ENCODE measurements at places on chromosomes 2 and 18.

DNA sequence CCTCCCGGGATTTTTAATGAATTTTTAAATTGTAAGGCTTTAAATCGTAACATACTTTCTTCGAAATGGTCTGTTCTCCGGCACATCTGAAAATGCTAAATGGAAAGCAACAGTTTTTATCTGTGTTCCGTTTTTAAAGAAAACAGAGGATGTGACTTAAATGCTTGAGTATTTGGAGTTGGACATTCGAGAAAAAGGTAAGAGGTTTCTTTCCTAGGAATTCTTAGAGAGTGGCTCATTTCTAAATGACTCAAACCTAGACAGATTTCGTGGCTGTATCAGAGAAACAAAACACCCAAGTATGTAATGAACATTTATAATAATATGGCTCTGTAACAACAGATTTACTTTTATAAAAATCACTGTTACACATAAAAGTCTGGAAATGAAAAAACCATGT lies 177.6 kb upstream of the CCDC68 start:
- H3K36me3 ChIP-seq: no peaks in the 10 kb centered on the region
- no peak overlapping the region for H3K27ac ChIP-seq
- H3K27me3 ChIP-seq: no peaks in the 10 kb centered on the region
- no peak overlapping the region for H3K4me3 ChIP-seq
- peaks cover 11% of the 10 kb centered on the region for H3K4me1 ChIP-seq

DNA sequence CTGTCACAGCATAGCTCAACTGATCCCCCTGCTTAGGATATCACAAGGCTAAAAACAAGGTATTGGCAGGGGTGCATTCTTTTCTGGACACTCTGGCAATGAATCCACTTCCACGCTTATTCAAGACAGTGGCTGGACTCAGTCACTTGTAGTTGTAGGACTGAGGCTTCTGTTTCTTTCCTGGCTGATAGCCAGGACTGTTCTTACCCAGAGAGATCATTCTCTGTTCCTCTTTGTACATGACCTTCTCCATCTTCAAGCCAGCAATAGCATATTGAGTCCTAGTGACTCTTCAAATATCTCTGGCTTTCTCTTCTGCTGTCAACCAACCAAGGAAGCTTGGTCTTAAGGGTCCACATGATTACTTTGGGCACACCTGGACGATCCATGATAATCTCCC lies 241.3 kb downstream of the RBM43 start:
- H3K36me3 ChIP-seq: no peaks in the 10 kb centered on the region
- H3K4me3 ChIP-seq: no peak overlapping the region
- peaks cover 5% of the 10 kb centered on the region for H3K27me3 ChIP-seq
- no peak for DNase-seq
- no peaks in the 10 kb centered on the region for H3K4me1 ChIP-seq

DNA sequence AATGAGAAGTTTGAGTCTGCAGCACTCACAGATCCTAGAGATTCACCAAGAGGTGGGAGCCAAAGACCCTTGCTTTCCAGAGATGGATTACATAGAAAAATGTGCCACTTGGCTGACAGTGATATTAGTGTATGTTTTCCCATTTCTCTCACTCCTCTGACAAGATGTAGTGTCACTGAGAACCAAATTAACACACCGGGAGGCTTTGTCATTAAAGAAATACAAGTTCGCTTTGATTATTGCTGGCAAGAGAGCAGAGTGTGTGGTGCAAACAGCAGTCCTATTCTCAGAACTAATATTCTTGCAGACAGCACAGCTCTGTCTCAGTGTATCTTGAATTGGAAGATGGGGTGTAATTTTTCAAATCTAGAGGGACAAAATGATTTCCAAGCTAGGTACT lies 171.6 kb upstream of the SETBP1 start:
- no peak overlapping the region for H3K4me3 ChIP-seq
- H3K4me1 ChIP-seq: peaks cover 11% of the 10 kb centered on the region
- no peak overlapping the region for H3K27ac ChIP-seq
- no peaks in the 10 kb centered on the region for H3K36me3 ChIP-seq

- peak; percentile 48 for DNase-seq
- H3K4me3 ChIP-seq: no peak overlapping the region
- H3K27me3 ChIP-seq: no peaks in the 10 kb centered on the region
- peaks cover 16% of the 10 kb centered on the region for H3K4me1 ChIP-seq
- peaks cover 17% of the 10 kb centered on the region for H3K36me3 ChIP-seq
- H3K27ac ChIP-seq: no peak overlapping the region
These were observed 4.7 kb downstream of the EEF1B2 start for GRCh38 chr2:206164261-206164862.

DNA sequence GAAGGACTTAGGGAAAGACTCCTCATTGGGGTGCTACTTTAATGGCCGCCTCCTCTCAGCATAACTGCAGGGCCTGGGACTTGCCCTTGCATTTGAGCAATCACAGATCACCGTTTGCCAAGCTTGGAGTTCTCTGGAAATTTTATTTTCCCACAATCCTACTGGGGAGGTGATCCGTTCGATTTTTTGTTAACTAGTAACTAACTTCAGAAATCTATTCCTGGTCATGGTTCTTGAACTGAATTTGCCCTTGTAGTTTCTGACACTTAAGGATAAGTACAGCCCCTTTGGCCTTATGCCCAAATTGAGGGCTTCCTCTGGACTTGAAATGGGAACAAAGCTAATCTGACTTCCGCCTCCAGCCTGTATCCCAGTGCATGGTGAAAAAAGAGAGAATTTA lies 60.5 kb upstream of the ST3GAL5 start:
- no peak overlapping the region for H3K27ac ChIP-seq
- peaks cover 4% of the 10 kb centered on the region for H3K4me1 ChIP-seq
- no peak overlapping the region for H3K4me3 ChIP-seq
- DNase-seq: no peak
- H3K27me3 ChIP-seq: no peaks in the 10 kb centered on the region

GRCh38 chr2:230541934-230542380 lies 126.0 kb downstream of the SP100 start:
- H3K36me3 ChIP-seq: peaks cover 49% of the 10 kb centered on the region
- H3K27ac ChIP-seq: peak overlapping the region; percentile 55

DNA sequence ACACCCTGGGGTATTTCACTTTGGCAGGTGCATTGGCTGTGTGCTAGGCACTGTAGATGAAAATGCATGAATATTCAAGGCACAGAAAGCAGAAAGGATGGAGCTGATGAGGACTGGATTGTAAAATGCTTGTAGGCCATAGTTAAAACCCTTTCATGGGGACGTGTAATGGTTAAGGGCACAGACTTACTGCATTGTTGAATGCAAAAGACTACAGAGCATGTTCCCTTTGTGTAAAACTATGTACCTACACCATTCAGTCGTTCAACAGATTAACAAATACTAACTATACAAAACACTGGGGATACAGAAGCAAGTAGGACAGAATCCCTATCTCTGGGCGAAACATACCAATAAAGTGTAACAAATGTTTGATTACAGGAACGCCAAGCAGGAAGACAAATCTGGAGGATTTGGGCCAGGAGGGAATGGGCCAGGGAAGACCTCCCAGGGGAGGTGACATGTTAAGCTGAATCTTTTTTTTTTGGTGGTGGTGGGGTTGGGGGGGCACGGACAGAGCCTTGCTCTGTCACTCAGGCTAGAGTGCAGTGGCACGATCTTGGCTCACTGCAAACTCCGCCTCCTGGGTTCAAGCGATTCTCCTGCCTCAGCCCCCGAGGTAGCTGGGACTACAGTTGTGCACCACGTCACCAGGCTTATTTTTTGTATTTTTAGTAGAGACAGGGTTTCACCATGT lies 19.6 kb upstream of the ROCK2 start:
- H3K36me3 ChIP-seq: no peaks in the 10 kb centered on the region
- no peak for DNase-seq
- peaks cover 9% of the 10 kb centered on the region for H3K27me3 ChIP-seq
- no peak overlapping the region for H3K27ac ChIP-seq
- H3K4me1 ChIP-seq: no peaks in the 10 kb centered on the region

DNA sequence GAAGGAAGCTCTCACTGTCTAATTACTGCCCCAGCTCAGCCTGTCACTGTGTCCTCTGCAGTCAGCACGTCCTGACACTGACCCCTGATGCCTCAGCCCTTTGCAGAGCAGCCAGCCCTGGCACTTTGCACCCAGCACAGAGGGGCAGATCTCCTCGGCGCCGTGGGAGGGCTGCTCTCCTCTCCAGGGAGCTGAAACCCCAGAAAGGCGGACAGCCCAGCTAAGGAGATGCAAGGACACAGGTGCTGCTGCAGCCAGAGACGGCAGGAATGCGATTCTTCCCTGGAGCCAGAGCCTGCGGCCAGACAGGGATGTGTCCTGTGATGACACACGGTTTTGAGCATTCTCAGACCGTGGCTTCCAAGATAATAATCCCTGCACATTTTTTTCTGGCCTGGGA lies 34.5 kb upstream of the SIX3 start:
- H3K4me3 ChIP-seq: no peak overlapping the region
- no peak for DNase-seq
- peaks cover 10% of the 10 kb centered on the region for H3K27me3 ChIP-seq
- no peak overlapping the region for H3K27ac ChIP-seq

GRCh38 chr2:79860228-79861058 lies 347.6 kb downstream of the CTNNA2 start:
- no peak overlapping the region for H3K4me3 ChIP-seq
- no peaks in the 10 kb centered on the region for H3K4me1 ChIP-seq

DNA sequence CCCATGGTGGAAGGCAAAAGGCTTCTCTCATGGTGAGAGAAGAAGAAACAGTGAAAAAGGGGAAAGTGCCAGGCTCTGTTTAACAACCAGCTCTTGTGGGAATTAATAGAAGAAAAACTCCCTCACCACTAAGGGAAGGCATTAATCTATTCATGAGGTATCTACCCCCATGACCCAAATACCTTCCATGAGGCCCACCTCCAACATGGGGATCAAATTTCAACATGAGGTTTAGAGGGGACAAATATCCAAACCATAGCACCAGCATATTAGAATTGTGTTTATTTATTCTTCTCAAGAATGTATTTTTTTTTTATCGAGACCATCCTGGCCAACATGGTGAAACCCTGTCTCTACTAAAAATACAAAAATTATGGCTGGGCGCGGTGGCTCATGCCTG lies 4.9 kb upstream of the CFLAR start:
- peaks cover 2% of the 10 kb centered on the region for H3K36me3 ChIP-seq
- no peaks in the 10 kb centered on the region for H3K27me3 ChIP-seq
- H3K27ac ChIP-seq: no peak overlapping the region
- no peak for DNase-seq
- H3K4me1 ChIP-seq: peaks cover 16% of the 10 kb centered on the region
- H3K4me3 ChIP-seq: no peak overlapping the region

- no peak within 1 kb of the TSS for H3K27ac ChIP-seq
- no peaks in the 10 kb centered on the region for H3K4me1 ChIP-seq
- no peaks in the 10 kb centered on the region for H3K36me3 ChIP-seq
- peak; percentile 76 for DNase-seq
- H3K4me3 ChIP-seq: peak within 1 kb of the TSS; percentile 71
These were observed at the start of gene RNF144A for GRCh38 chr2:6917071-6917760. Gene RNF144A, plus strand, starts transcription at chr2:6917412. Its CDS starts 79,515 bp downstream, at chr2:6996927.

DNA sequence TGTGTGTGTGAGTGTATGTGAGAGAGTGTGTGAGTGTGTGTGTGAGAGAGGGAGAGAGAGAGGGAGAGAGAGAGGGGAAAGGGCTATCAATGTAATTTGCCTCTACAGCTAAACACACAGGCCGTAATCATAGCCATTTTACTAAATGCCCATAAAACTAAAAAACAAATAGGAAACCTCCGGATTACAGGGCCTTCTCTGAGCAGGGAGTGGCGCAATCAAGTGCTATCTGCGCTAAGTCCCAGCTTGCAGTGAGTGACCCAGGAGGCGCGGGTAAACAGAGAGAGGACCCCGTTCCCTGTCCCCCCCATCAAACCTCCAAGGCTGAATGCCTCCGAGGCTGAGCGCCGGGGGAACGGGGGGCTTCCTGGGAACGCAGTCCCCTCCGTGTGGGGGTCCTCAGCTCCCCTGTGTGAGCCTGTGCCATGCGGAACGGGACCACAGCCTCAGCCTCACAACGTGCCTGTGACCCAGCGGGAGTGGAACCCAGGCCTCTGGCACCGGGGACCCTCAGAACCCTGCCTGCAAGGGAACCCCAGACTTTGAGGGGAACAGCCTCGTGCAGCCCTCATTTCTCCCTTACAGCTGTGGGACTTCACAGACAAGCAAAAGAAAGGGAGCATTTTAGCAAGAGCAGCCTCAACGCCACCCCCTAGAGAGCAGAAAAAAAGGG lies 54.7 kb upstream of the ID2 start:
- no peak overlapping the region for H3K27ac ChIP-seq
- no peaks in the 10 kb centered on the region for H3K36me3 ChIP-seq
- no peak for DNase-seq
- peaks cover 17% of the 10 kb centered on the region for H3K27me3 ChIP-seq

DNA sequence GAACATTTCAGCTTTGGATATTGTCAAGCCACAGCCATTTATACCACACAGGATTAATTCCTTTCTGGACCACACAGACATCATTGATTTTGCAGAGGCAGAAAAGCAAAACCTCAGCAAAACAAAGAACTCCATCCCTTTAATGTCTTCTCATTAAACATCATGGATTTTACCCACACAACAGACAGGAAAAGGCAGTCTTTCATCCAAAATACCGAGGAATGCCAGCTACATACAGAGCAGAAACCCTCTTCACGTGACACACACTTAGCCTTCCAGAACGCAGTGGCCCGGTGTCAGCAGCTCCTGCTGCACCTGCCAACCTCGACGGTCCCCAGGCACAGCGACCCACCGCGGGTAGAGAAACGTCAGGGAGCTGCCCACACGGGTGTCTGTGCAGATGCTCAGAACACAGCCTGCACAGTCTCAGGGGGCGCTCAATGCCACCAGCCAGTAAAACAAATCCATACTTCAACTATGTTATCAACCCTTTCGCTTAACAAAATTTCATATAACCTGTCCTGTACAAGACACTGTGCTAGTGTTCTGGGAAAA lies 304.5 kb downstream of the EIPR1 start:
- H3K27ac ChIP-seq: no peak overlapping the region
- no peak overlapping the region for H3K4me3 ChIP-seq
- no peaks in the 10 kb centered on the region for H3K36me3 ChIP-seq
- no peaks in the 10 kb centered on the region for H3K4me1 ChIP-seq
- DNase-seq: no peak

GRCh38 chr2:216773072-216773471 lies 77.7 kb upstream of the IGFBP5 start:
- no peak overlapping the region for H3K4me3 ChIP-seq
- H3K27me3 ChIP-seq: peaks cover 6% of the 10 kb centered on the region
- DNase-seq: no peak
- H3K4me1 ChIP-seq: no peaks in the 10 kb centered on the region
- H3K36me3 ChIP-seq: no peaks in the 10 kb centered on the region

All from memory B cell (primary cell).